ENCODE measurements at places on chromosomes 13 and 19. TPM values are rescaled to one million over a fixed set of nuclear protein-coding genes. Genes with fewer than 3 reads are reported as not detected.

KRTDAP gene
- 1.3 TPM for total RNA-seq

SPTBN4 gene
- 0.86 TPM for total RNA-seq

ABCC4 gene
- total RNA-seq, result 9.0 TPM

CYP4F12 gene
- not detected for total RNA-seq

KLK14 gene
- total RNA-seq, result not detected

KLK4 gene
- 0.50 TPM for total RNA-seq

FGF22 gene
- 0.66 TPM for total RNA-seq

All from motor neuron (in vitro differentiated cells).